ENCODE measurements at places on chromosomes 6 and 20.
A peak's percentile ranks its signal among the peaks of the same experiment; 100 is the strongest.

DNA sequence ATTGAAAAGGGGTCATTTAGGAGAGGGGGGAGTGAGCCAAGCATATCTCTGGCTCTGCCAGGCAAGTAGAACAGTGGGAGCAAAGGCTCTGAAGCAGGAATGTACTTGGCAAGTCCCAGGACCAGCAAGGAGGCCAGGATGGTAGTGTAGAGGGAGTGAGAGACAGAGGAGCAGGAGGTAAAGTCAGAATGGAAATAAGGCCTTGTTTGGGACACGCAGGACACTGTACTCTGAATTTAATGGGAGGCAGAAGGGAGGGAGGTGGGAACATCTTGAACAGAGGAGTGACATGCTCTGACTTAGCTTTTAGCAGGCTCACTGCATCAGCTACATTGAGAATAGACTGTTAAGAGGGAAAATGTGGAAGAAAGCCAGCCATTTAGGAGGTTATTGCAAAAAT lies 37.0 kb upstream of the ENPP1 start:
- no peak for DNase-seq

DNA sequence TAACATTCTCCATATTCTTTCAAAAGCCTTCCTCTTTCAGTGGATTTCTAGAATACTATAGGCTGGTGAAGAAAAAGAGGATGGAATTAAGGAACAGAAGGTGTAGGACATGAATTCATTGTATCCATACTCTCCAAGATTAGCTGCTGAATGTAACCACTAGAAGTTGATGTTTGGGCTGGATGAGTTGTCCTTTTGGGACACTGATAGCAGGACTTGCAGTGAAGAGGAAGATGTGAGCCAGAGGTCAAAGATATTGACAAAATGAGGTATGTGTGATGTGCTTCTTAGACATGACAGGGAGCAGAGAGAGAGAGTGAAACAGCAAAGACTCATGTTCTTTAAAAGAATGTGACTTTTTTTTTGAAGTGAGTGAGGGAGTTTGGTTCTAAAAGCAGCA lies 134.3 kb upstream of the MAN1A1 start:
- no peak for DNase-seq

GRCh38 chr6:32327103-32327502 lies 44.6 kb downstream of the TSBP1 start:
- no peak for DNase-seq

DNA sequence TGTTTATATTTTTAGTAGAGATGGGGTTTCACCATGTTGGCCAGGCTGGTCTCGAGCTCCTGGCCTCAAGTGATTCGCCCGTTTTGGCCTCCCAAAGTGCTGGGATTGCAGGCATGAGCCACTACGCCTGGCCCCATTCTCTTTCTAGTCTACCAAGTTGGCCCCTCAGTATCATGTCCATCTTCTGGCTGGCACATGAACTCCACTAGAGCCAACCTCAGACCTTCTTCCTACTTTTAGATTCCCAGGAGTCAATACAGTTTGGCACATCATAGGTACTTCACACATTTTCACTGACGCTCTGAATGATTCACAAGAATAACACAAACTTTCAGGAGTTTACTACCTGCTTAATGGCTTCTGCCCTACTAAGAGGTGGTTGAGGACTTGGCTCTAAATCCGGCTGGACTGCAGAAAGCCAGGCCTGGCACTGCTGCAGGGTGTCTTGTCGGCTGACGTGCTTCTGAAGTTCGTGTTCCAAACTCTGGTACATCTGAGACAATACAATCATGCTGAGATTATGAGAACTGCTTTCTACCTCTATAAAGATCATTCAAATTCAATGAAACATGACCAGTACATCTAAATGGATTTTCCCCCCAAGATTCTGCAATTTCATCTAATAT lies 293.3 kb downstream of the SYNE1 start:
- no peak for DNase-seq

GRCh38 chr6:111626441-111626840 lies 20.8 kb upstream of the TRAF3IP2 start:
- no peak for DNase-seq

GRCh38 chr6:108651340-108652227 lies 90.9 kb downstream of the FOXO3 start:
- peak; percentile 85 for DNase-seq

DNA sequence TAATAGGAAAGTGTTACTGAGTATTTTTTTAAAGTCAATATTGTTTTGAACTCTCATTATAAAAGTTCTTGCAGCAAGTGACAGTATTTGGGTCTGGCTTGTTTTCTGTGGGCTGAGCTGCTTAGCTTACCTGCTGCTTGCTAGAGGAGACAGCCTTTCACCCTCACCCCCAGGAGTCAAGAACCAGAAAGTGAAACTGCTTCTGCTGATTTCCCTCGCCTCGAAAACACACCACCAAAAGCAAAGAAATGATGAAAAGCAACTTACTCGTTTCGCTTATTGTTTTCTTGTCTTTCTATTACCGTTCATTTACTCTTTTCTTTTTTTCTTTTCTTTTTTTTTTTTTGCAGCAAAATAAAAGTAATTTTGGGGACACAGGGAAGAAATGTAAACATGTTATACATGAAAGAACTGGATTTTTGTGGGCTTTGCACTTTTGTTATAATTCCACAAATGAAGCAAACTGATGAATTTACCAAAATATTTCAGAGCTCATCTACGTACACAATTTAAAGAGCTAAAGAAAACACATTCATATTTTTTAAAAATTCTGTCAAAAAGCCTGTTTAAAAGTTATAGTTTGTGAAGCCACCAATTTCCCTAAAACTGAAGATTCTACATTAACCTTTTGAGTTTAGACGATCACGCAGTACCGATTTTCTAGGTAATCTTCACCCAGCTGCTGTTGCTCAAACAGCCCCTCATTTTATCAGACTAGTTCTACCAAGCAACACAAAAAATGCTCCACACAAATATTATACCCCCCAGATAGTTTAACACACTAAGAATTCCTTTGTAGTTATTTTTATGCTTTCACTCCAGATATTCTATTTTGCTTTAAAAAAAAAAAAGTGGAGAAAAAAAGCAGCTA lies 1.7 kb downstream of the SCML4 start:
- peak; percentile 16 for DNase-seq

- DNase-seq = no peak
These were observed 39.6 kb upstream of the RCAN2 start for GRCh38 chr6:46530896-46531295.

- no peak for DNase-seq
These were observed 4.6 kb downstream of the IP6K3 start for GRCh38 chr6:33742092-33742491.

GRCh38 chr6:153412519-153412918 lies 281.4 kb upstream of the RGS17 start:
- DNase-seq = no peak

- peak; percentile 73 for DNase-seq
These were observed 73.3 kb downstream of the SLC22A23 start for GRCh38 chr6:3383525-3383924.

- no peak for DNase-seq
These were observed 164.5 kb downstream of the CD83 start for GRCh38 chr6:14281811-14282660.

- DNase-seq = peak; percentile 50
These were observed 267.9 kb upstream of the PLN start for GRCh38 chr6:118280210-118280609.

DNA sequence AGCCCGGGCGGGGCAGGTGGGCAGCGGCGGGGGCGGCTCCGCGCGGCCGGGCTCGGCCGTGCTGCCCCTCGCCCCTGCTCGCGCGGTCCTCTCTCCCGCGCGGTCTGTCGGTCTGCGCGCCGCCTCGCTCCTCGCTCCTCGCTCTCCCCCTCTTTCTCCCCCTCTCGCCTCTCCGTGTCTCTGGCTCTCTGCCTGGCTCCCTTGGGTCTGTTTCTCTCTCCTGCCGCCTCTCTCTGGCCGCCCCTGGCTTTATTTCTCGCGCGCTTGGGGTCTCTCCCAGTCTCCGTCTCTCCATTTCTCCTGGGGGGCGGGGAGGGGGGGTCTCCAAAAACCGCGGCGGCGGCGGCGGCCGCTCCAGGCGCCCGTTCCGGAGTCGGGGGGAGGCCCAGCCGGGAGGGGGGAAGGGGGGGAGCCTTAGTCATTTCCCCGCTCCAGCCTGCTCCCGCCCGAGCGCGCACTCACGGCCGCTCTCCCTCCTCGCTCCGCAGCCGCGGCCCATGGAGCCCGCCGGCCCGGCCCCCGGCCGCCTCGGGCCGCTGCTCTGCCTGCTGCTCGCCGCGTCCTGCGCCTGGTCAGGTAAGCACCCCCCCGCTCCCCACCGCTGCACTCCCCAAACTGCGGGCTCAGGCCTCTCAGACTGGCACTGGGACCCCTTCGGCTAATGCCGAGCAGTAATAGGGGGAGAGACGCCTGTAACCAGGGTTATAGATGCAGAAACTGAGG lies at the start of gene SIRPA:
Gene SIRPA (plus strand): TSS at position 457 of the 723 bp plus-strand sequence. CDS start 41 bp downstream, at position 498.
- peak; percentile 63 for DNase-seq

DNA sequence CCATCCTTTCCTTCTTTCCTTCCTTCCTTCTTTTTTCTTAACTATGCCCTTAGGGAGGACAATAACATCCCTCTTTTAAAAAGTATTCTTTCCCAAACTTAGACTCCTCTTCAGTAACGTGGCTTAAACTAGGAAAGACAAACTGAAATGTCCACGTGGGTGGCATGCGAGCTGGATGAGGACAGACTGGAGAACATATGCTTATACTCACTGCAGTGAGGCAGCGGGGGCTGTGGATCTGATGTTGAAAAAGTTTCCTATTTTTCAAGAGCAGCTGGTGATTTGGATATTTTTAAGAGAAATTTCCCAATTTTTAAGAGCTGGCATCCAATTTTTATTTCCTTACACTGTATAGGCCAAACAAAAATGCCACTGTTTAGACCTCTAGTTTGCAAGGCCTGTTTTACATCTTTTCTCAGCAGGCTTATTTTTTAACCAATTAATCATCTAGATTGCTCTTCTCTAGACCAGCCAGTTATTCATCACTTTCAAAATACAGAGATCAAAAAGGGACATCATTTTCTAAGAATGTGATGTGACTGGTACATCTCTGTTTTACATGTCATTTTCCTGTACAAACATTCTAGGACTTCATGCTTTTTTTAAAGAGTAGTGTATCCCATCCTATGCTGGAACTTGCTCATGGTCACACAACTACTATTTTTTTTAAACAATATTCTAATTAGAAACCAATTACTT lies 226.5 kb downstream of the BTBD9 start:
- no peak for DNase-seq

GRCh38 chr6:165987483-165988301 lies 180.0 kb downstream of the TBXT start:
- DNase-seq = peak; percentile 91

- DNase-seq = no peak
These were observed 75.5 kb downstream of the ANKS1A start for GRCh38 chr6:34964564-34964963.

DNA sequence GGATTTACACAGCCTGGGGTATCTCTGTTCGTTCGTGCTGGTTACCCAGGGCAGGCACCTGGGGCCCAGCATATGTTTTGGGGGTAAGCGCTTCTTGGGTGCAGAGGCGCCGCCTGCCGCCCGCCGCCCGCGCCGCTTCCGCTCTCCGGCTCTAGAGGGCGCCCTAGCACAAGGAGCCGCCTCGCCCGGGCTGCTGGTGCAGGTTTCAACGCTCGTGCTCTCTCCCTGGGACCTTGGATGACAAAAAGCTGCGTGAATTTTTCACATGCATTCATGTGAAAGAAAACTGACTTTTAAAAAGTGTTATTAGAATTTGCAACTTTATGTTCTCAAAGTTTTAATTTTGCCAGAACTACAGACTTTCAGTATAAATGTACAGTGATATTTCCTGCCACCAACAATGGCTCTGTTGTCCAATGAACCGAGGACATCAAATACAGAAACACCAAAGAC lies 32.5 kb downstream of the PRR18 start:
- peak; percentile 58 for DNase-seq

GRCh38 chr6:32685603-32686002 lies 19.1 kb upstream of the HLA-DQB1 start:
- DNase-seq = peak; percentile 63

GRCh38 chr20:50341880-50342637 lies 151.4 kb downstream of the CEBPB start:
- no peak for DNase-seq

DNA sequence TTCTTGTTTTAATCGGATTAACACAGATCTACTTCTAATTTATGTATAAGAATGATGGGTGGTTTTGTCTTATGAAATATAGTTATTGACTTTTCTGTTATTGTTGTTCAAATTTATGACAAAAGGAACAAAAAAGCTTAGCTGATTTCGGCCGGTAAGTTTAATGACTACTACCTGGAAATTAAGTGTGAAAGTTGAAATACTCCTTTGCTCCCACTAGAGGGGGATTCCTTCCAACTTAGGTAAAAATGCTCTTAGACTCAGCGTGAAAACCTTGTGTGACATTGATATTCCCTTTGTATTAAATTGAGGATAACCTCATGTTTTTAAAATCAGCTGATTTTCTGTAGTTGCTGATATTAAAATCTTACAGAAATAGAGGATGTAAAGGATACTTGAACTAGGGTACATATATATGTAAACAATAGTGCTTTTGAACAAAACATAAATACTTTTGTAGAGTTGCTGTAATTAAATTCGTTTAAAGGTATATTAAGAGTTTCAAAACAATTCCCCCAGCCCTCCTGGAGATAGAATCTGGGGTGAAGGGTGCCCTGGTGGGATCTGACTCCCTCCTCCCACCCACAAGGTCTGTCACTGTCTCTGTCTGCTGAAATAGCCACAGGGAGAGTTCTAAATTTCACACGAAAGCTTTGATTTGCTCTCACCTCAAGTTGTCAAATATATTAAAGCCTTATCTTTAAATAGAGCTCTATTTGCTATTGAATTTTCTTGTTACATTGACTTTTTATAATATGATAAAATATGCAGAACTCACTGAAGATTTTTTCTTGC lies 257.5 kb downstream of the ARID1B start:
- peak; percentile 83 for DNase-seq

DNA sequence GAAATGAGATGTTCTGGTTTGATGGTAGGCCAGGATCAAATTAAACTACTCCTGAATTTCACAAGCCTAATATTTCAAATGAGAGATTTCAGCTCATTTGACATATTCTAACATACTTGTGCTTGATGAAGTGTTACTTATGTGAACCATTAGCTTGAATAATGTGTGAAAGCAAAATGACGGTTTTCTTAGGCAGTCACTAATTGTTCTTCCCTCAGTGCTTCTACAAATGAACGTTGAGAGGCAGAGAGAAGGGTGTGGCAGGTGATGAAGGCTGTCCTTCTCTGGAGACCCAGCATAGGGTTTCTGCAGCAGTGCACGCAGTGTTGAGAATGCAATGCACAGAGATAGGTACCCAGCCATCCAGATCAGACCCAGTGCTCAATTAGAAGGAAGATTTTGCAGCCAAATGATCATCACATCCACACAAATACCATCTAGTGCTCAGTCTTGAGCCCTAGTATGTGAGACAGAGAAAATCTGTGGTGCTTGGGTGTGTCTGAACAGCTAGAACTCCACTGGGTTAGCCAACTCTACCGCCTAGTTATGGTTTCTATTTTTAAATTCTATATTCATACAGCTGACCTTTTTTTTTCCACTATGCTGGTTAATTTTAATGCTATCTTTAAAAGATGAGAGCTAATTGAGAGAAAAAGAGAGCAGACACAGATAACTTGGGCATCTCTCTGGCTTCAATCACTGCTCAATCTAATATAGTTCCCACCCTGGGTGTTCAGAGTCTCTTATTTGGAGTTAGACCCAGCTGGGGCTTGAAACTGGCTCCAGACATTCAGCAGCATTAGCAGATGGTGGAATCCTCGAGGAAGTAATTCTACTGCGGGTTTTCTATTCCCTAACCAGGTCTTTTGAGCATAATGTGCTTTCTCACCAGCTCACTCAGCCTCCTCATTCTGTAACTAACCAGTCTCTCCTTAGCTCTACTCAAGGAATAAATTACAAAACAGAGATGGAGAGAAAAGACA lies 4.4 kb upstream of the MYLIP start:
- no peak for DNase-seq

- no peak for DNase-seq
These were observed 19.2 kb upstream of the LMBRD1 start for GRCh38 chr6:69816026-69816425.

GRCh38 chr6:79413562-79414002 lies 123.6 kb downstream of the LCA5 start:
- DNase-seq = peak; percentile 87
